Left cardiac atrium (tissue), 4 donors: ENCODE measurements at places on chromosomes 13 and 19. TPM values are rescaled to one million over a fixed set of nuclear protein-coding genes. Genes with fewer than 3 reads are reported as not detected.
A peak's percentile ranks its signal among the peaks of the same experiment; 100 is the strongest.

GRCh38 chr19:40755791-40756190 lies 4.8 kb downstream of the SNRPA start:
- DNase-seq, result no peak

KLK8 gene
- total RNA-seq, result 0.53 TPM

GRCh38 chr13:73715114-73715910 lies 418.9 kb downstream of the KLF12 start:
- DNase-seq, result no peak

- no peak for DNase-seq
Observed at GRCh38 chr19:676007-676338, 219 bp upstream of the FSTL3 start.

- no peak for DNase-seq
Observed at GRCh38 chr13:75635101-75635827, 866 bp upstream of the LMO7 start.

DNA sequence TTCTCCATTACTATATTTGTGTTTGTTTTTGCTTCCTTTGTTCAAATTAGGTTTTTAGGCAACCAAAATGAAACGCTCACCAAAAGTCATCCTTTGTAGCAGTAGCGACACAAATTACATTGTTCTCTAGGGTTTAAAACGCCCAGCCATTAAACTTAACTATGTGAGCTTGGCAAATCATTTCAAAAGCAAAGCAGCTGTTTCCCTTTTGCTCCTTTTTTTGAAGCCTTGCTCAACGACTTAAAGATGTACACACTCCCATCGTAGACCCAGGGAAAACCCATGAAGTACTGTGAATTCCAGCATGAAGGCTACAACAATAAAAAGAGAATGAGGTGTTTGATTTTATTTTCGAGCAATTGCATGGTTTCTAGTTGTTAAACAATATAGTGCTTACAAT lies 106.7 kb downstream of the RAP2A start:
- DNase-seq, result no peak

VMAC gene
- 1.9 TPM for total RNA-seq

WDR87 gene
- not detected for total RNA-seq

DOCK9 gene
- total RNA-seq, result 42.1 TPM

DNA sequence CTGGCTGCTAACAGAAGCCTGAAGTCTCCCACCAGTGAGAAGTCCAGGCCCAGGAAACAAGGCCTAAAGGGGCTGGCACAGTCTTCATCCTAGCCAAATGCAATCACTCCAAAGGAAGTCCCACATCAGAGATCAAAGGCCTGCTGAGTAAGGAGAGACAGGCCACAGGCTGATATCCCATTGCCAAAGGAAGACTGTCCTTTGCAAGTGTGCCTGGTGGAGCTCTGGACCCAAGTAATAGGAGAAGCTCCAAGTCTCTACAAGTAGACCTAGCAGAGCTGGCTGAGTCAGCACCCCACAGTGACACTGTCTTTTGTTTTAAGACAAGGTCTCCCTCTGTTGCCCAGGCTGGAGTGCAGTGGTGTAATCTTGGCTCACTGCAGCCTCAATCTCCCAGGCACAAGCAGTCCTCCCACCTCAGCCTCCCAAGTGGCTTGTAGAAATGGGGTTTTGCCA lies 4.5 kb downstream of the DBP start:
- DNase-seq, result peak; percentile 41

- DNase-seq, result no peak
Observed at GRCh38 chr19:14391156-14391821, 10.0 kb downstream of the ADGRE5 start.

DNA sequence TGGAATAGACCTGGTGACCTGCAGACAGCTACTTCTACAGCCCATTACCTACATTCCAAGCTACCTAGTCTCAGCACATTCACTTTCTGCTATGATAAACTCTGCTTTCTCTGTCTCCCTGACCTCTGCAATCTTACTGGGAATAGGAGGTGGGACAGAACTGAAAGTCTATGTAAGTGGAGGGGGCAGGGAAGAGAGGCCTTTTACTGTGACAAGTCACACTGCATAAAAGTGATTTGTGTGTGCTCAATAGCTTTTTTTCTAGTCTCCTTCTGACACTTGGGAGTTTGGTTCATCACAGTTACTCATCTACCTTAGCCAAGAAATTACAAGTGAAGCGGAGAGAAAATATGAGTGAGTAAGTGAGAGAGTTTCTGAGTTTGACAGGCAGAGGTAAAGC lies 322.4 kb downstream of the OLFM4 start:
- DNase-seq, result no peak

DNA sequence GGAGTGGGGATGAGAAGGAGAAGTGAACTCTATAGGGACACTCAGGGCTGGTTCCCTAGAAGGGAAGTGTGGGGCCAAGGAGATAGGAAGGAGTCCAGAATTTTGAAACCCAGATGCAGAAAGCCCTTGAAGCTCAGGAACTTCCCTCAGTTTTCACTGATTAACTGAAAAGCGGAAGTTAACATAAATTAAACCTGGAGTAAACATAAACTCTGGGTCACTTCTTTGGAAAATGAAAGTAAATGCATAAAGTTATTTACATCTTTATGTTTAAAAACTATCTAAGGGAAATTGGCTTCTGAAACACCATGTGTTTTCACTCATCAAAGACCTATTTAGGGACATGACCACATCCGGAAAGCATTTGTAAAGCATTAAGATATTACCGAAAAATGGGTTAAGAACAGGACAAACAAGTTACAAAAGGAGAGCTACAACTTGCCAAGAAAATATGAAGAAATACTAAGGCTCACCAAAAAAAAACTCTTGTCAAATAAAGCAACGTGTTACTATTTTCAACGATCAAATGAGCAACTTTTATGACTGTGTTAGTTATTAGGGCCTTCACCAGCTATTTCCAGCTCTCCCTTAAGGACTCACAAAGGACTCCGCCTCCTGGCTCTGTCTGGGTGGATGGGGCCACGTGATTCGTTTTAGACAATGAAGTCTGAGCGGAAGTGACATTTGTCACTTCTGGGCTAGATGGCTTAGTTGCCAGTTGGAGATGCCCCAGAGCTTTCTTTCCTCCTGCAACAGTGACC lies 439.1 kb upstream of the ZNF507 start:
- DNase-seq, result peak; percentile 40

ATP1A3 gene
- 235 TPM for total RNA-seq

- DNase-seq, result no peak
Observed at GRCh38 chr19:28394725-28395124, 818.2 kb downstream of the UQCRFS1 start.

ERICH4 gene
- total RNA-seq, result not detected

DNA sequence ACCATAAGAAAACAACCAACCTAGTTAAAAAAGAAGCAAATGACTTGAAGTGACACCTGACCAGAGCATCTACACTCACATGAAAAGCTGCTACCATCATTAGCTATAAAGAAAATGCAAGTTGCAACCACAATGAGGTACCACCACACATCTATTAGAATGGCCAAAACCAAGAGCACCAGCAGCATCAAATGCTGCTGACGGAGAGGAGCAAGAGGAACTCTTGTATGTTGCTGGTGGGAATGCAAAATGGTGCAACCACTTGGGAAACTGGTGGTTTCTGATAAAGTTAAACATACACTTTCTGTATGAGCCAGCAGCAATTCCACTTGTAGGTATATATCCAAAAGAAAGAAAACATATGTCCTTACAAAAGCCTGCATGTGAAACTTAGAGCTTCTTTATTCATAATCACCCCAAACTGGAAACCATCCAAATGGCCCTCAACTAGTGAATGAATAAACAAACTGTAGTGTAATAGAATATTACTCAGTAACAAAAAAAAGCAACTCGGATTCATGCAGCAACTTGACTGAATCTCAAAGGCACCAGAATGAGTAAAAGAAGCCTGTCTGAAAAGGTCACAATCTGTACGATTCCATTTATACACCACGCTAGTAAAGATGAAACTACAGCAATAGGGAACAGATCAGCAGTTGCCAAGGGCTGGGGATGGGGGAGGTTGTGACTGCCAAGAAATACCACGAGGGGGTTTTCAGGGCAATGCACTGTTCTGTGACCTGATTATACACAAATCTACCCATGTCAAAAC lies 60.9 kb upstream of the RANBP3 start:
- DNase-seq, result no peak
